NCI-H526 treated with DMSO at 0.1 percent for 48 hours (cell line): ENCODE measurements at places on chromosomes 12 and 14.

GRCh38 chr12:51994539-51994820 is 12.3 kb upstream of the TAMALIN start:
- DNase-seq = no peak

DNA sequence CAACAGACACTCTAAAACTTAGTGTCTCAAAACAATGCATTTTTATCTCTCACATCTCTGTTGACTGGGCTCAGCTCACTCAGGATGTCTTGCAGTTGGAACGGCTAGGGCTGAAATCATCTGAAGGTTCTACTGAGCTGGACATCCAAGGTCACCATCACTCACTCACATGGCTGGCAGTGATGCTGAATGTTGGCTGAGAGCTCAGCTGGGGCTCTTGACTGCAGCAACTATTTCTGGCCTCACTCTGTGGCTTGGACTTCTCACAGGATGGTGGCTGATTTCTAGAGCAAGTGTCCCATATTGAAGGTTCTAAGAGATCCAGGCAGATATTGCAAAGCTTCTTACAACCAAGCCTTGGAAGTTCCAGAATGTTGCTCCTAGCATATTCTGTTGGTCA is 166.5 kb downstream of the ZFP36L1 start:
- no peak for DNase-seq

- no peak for DNase-seq
Observed at GRCh38 chr14:83863042-83863774, 1666.7 kb upstream of the FLRT2 start.

GRCh38 chr14:33218026-33218425 is 279.3 kb downstream of the NPAS3 start:
- DNase-seq = no peak

DNA sequence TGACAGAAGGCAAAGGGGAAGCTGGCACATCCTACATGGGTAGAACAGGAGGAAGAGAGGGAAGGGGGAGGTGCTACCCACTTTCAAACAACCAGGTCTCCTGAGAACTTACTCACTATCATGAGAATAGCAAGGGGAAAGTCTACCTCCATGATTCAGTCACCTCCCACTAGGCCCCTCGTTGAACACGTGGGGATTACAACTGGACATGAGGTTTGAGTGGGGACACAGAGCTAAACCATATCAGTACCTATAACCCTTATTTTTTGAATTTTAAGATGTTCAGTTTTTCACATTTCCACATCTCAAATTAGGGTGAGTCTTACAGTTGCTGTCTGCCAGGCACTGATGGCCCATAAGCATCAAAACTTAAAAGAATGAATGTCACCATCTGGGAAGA is 80.2 kb upstream of the ST8SIA1 start:
- DNase-seq = no peak

DNA sequence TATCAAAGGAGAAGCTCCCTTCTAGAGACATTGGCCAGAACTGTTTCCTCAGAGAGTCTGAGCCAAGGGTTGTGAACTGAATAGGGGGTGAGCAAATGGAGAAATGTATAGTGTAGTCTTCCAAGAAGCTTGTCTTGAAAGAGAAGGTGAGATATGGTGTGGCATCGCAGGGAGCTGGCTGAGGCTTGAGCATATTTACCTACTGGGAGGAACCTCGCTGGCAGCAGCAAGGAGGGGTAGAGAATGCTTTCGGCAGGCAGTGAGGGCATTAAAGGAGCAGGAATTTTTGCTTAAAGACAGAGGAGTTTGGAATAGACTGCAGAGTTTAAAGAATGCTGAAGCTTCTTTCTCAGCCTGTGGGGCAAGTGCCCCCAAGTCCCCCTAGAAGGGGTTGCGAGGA is 59.3 kb upstream of the PRMT8 start:
- no peak for DNase-seq

GRCh38 chr12:102948941-102949352 is 8.5 kb upstream of the ASCL1 start:
- DNase-seq = peak; percentile 1

DNA sequence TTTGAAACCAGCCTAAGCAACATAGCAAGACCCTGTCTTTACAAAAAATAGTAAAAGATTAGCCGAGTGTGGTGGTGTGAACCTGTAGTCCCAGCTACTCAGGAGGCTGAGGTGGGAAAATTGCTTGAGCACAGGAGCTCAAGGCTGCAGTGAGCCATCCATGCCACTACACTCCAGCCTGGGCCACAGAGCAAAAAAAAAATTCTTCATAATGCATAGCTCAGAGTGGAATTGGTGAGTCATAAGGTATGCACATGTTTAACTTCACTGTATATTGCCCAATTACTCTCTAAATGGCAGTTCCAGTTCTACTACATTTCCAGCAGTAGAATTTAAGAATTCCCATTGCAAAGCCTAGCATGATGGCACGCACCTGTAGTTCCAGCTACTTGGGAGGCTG is 26.8 kb upstream of the CLIP1 start:
- DNase-seq = no peak

GRCh38 chr14:91870890-91871289 is 3.6 kb upstream of the TC2N start:
- DNase-seq = no peak

DNA sequence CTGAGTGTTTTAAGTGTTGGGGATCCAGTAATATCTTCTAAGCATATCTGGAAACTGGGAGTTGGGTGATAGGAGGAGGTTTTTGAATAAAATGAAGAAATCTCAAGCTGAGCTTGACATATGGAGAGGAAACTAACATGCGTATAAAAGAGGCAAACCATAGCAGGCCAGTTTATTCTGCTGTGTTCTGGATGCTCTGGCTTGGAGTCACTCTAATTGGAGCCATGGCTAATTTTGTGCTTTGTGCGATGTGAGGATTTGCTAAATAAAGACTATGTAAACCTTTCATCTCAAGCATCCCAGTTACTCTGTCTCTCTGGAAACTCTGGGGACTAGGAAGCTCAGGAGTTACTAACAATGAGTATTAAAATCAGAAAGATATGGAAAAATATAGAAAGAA is 66.5 kb downstream of the ATF7IP start:
- no peak for DNase-seq

DNA sequence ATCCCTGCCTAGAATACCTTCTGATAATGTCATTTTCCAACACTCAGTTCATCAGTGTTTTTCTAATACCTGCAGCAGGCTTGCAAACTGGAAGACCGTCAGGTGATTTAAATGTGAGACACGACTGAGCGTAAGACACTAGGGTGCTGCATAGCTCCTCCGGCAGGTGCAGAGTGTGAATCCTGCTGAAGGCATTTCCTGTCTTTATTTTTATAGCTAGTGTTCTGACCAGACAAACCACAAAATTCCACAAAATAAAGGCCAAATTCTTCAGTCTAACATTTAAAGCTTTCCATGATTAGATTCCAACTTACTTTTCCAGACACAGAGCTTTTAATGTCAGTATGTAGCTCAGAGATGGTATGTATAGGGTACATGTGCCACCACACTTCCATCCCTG is 70.7 kb downstream of the BBS10 start:
- no peak for DNase-seq

- no peak for DNase-seq
Observed at GRCh38 chr14:34064349-34064748, 113.5 kb upstream of the EGLN3 start.

- DNase-seq = no peak
Observed at GRCh38 chr12:19273482-19274330, 144.2 kb downstream of the PLEKHA5 start.

GRCh38 chr12:28059668-28060067 is 87.1 kb upstream of the PTHLH start:
- no peak for DNase-seq

- no peak for DNase-seq
Observed at GRCh38 chr12:86613311-86613710, 357.1 kb upstream of the MGAT4C start.

DNA sequence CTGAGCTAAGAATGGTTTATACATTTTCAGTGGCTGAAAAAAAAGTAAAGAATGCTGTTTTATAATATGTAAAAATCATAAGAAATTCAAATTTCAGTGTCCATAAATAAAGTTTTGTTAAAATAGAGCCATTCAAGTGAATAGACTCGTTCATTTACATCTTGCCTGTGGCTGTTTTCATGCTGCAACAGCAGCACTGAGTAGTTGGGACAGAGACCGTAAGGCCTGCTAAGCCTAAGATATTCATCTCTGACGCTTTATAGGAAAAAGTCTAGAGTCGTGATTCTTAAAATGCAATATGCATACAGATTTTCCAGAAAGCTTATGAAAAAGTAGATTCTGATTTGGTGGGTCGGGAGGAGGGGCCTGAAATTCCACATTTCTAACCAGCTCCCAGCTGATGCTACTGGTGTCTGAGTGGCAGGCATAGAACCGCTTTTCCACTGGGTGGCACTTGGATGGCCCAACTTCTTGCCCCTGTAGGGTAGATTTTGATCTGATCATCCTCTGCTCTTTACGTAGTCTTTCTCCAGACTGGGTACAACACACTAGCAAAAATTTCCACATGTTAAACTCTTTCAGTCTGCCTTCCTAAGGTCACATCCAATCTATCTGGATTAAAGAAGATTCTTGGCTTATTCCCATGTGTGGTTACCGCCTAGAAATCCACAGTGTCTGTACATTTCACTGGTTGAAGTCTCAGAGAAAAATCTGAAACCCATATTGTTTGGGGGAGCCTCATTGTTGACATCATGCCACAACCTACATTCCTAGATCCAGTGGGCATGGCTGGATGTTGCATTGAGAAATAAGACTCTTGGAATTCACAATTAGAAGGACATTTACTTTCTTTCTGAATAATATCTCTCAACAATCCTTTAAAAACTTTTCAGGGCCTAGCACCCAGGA is 151.2 kb downstream of the C12orf75 start:
- DNase-seq = no peak

- DNase-seq = no peak
Observed at GRCh38 chr12:51866762-51867161, 18.2 kb upstream of the FIGNL2 start.

GRCh38 chr14:49882826-49883694 is 9.8 kb upstream of the ARF6 start:
- no peak for DNase-seq

DNA sequence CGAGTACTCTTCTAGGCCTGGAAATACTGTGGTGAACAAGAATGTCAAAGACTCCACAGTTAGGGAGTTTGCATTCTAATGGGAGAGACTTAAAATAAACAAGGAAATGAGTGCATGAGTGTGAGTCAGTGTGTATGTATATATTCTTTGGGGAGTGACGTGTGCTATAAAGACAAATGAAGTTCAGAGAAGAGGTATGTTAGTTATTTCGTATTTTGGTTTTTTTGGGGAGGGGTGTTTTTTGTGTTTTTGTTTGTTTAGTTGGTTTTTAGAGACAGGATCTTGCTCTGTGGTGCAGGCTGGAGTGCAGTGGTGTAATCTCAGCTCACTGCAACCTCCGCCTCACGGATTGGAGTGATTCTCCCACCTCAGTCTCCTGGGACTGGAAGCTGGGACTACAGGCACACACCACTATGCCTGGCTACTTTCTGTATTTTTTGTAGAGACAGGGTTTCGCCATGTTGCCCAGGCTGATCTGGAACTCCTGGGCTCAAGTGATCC is 74.3 kb downstream of the SRGAP1 start:
- no peak for DNase-seq

GRCh38 chr14:89293314-89293916 is 123.6 kb downstream of the FOXN3 start:
- DNase-seq = no peak

DNA sequence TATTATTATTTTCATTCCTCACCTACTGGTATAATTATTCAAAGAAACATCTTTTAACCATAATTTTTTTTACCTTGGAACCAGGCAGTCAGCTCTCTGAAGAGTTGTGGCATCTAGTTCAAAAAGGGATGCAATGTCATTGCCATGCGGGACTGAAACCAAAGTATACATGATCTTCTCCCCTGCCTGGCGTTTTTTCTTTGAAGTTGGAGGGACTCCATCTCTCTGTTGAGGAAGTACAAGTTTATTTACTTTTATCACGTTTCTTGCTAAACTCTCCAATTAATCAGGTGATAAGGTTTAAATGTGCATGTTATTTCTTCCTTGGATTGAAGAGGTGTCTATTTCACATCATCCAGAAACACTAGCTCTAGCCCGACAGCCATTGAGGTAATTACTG is 146.6 kb downstream of the ITPR2 start:
- DNase-seq = no peak

DNA sequence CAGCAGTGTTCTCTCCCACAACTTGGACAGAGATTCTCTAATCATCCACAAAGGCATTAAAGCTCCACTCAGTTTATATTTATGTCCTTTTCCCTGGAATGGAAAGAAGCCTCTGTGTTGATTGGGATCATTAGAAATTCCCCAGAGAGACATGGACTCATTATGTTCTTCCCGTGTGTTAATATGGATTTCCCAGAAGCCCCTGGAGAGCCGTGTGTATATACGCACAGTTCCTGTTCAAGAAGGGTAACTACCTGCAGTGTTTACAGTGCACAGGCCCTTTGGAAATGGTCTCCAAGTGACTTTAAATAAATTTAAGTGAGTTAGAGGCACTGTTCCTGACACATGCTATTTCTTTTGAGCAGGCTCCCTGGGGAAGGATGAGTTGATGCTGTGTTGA is 428.0 kb upstream of the TMTC1 start:
- no peak for DNase-seq

DNA sequence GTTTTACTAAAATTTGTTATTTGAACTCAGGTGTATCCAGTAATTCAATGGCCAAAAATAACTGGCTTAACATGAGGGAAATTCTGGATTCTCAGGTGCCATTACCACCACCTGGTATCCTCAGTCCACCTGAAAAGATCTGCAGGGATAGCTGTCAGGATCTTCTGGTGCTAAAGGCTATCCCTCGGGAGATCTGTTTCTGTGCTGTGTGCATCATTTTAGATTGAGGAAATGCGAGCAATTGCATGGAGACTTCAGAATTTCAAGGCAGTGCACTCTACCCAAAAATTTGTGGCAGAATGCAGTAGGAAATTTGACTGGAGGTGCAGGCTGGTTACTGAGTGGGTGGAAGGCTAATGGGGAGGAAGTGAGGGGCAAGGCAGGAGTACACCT is 26.4 kb downstream of the ZCCHC8 start:
- DNase-seq = no peak

DNA sequence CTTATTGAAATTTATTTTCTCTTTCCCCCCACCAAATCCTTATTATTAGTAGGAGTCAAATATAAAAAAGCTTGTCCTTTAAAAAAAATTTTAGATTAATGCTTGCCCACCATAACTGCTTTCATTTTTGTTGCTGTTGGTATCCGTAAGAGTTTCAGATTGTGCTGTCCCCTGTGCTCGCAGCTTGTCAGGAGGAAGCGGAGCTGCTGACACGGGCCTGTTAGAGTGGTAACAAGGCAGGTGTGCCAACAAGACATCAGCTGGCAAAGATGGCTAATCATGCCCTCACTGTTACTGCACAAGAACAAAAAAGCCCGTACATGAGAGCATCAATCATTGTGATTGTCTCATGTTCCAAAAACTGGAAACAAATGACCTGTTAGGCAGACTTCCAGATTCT is 148.4 kb downstream of the ALG10B start:
- no peak for DNase-seq
